ENCODE measurements at places on chromosomes 7 and 10. TPM values are rescaled to one million over a fixed set of nuclear protein-coding genes. Genes with fewer than 3 reads are reported as not detected.

- DNase-seq, result peak; percentile 19
Measured at GRCh38 chr10:119306514-119306951, 99.2 kb downstream of the GRK5 start.

DNA sequence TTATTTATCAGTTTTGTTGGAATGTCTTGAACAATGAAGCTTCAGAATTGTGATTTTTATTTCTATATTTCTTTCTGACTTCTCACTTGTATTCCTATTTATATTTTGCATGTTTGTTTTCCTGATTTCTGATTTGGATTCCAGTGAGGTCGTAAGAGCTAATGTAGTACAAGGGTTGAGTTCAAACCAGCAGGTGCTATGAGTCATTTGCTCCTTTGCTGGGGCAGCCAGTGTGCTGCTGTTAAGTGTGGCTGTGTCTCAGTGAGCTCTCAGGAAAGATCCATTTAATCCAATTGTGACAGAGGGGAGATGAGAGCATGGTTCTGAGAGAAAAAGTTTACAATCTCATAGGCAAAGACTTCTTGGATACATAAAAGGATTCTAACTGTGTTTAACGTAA is 48.6 kb downstream of the MCU start:
- peak; percentile 45 for DNase-seq

- DNase-seq, result no peak
Measured at GRCh38 chr10:5649746-5650145, 16.6 kb downstream of the ASB13 start.

DNA sequence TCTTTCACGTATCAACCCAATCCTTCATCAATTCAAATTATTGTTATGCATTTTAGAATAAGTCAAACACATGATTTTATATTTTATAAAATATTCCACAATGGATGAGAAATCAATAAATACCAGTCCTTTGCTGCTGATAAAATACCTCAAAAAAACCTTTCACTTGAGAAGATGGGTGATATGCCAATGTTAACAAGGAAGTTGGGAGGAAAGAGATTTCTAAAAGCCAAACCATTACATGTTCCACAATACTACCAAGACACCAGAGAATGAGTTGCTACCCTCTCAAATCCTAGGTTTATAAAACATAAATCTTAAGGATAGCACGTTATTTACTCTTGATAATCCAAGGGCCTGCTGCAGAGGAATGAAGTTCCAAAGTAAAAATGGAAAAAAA is 14.4 kb downstream of the RNF133 start:
- DNase-seq, result no peak

SLC26A5 gene
- not detected for polyA plus RNA-seq

DNA sequence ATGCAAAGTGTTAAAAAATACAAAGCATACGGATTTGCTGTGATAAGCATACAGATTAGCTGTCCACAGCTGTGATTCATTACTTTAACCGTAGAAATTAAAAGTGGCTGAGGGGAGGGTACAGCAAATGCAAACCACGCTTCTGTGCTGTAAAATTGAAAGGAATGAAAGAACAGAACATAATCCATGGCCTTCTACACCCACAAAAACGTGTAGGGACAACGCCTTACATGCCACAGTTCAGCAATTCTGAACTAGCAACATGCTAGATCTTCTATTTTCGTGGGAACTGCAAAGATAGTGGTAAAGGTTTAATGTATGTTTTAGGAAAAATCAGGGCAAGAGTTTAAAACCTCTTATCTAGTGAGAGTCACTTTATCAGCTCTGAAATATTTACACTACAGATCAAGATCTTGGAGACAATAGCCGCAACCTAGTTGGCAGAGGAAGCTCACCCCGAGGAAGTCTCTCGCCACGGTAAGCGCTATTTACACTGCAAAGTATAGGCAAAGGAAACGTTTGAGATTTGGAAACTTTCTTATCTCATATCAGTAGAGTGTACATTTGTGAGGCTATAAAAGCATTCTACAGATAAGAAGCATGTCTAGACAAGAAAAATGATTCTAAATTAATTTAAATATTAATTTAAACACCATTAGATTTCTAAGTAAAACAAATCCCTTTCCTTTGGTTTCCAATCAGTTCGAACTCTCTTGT is 193.6 kb downstream of the MLLT10 start:
- no peak for DNase-seq

HABP2 gene
- polyA plus RNA-seq, result not detected

NKX1-2 gene
- not detected for polyA plus RNA-seq

Measured in GM23248 (cell line).